ENCODE measurements at places on chromosomes 7 and 10.

GRCh38 chr10:69957886-69958555 is 94.6 kb upstream of the MACROH2A2 start:
- peak; percentile 35 for DNase-seq

DNA sequence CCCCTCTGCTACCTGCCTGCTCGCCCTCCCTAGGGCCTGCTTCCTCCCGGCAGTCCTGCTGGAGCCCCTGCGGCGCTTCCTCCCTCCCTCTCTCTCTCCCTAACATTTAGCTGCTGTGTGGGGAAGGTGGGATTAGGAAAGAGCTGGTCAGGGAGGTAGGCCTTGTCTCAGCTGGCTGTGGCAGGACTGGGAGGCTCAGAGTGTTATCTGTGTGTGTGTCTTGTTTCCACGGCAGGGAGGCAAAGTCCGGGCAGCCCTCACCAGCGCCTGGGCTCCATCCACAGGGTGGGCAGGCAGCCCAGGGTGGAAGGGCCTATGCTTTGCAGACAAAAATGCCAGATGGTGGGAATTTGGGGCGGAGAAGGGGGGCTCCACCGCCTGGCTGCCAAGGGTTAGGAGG is 105.7 kb downstream of the RPS24 start:
- DNase-seq = peak; percentile 49

- DNase-seq = no peak
These were observed 17.8 kb upstream of the CCNY start for GRCh38 chr10:35318551-35318950.

DNA sequence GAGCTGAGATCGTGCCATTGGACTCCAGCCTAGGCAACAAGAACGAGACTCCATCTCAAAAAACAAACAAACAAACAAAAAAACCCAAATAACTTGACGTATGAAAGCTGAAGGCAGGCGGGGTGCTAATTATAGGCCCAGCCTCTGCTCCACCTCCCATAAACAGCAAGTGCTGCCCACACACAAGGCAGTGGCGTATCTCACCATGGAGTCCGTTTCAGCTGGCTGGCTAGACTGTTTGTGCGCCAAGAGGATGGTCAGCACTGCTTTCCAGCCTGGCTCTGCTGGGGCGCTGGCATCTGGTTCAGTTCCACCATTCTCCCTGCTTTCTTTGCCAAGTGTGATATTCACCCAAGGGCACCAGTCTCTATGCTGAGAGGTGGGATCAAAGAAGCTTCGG is 29.1 kb downstream of the ZC3HC1 start:
- DNase-seq = no peak

DNA sequence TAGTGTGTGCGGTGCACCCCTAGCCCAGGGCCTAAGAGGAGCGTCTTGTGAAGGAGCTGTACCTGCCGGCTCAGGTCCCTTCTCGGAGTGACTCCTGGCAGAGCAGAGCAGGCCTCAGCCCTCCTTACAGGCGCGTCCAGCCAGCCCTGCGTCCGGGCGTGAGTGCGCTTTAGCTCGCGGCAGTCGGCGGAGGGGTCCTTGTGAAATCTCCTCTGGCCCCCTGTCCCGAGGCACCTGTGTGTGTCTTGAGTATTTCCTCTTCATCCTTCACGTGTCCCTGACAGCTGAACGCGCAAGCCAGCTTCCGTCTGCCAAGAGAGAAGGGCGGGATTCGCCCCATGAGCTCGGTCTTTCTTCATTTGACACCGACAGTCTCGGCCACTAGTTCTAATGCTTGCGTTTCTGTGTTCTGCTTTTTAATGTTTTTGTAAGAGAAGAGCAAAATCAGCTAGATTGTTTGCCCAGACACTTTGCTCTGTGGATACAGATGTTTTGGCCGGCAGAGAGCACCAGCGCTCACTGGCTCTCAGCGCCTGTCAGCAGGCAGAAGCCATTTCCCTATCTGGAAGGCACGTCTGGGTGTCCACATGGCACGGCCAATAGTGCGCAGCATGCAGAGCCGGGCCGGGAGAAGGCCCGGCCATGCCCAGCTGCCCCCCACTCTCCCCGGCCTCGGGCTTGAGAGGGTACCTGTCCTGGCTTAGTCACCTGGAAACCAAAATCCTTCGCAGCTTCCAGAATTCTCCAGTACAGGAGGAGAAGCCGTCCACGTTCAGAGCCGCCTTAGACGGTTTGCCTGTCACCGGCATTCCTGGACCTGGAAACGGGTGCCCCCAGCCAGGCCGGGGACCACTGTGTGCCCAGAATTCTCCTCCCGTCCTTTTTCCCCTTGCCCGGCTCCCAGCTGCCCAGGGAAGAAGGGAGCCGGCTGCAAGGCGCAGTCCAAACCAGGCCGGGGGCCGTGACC is 7.0 kb downstream of the GET4 start:
- DNase-seq = no peak

GRCh38 chr10:7487528-7487927 is 76.7 kb upstream of the SFMBT2 start:
- no peak for DNase-seq

DNA sequence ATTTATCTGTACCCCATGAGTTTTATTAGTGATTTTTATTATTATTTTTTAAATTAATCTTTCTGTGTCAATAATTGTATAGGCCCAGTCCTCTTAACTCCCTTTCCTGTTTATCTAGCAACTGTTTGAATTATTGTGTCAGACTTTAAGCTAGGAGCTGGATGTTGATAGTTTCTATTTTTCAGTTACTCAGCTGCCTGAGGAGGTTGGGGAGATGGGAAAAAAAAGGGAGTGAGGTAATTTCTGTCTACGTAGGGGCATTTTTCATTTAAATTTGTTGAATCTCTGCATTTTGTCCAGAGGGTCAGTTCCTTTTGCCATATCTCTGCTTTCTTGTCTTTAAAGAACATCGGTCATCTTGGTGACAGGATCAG is 5.0 kb upstream of the ZNF518A start:
- DNase-seq = no peak

- no peak for DNase-seq
These were observed 17.0 kb upstream of the SRGN start for GRCh38 chr10:69070951-69071350.

DNA sequence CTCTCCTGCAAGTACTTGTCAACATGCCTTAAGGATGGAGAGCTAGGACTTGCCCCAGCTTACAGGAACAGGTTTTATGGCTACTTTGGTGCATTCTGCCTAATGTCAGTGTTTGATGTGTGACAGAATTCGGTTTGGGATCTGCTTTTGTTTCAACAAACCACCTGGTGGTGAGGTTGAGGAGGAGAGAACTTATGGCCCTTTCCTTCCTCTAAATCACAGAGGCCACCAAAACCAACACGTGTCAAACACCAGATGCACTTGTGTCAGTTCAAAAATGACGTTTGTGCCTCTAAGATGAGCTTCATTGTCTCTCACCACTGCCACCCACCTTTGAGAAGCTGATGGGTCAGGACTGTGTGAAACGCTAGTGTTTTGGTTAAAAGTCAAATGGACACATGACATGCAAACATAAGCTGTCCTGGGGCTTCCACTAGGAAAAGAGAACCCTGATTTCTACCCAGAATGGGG is 83.9 kb downstream of the OSBPL3 start:
- DNase-seq = peak; percentile 56

GRCh38 chr10:103784723-103785418 is 70.5 kb downstream of the SH3PXD2A start:
- no peak for DNase-seq

DNA sequence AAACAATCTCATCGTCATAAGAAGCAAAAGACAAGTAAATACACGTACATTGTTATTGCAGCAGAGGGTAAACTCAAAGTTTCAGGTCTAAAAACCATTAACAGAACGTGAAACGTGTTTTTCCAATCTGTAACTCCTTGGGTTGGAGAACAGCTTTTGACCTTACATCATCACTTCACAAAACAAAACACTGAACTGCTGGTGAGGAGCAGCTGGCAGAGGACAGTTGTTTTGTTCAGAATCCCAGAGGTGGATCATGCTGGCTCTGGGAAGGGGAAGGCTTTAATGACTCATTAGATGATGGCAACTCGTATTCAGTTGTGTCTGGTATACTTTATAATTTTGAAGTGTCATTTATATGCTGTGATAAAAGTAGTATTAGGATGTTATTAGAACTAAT is 923.0 kb upstream of the CELF2 start:
- DNase-seq = no peak

- peak; percentile 68 for DNase-seq
These were observed 778 bp upstream of the TRIM8 start for GRCh38 chr10:102643336-102644065.

- DNase-seq = no peak
These were observed 139.0 kb downstream of the SEPTIN14 start for GRCh38 chr7:55723621-55723941.

- DNase-seq = no peak
These were observed 1165.7 kb upstream of the AUTS2 start for GRCh38 chr7:68432585-68432984.

- DNase-seq = no peak
These were observed 5.5 kb upstream of the FAM131B start for GRCh38 chr7:143367972-143368371.

- no peak for DNase-seq
These were observed 143.3 kb upstream of the NOBOX start for GRCh38 chr7:144546782-144547181.

- no peak for DNase-seq
These were observed 73.1 kb downstream of the CLEC2L start for GRCh38 chr7:139596626-139597025.

GRCh38 chr7:37942934-37943610 is 22.6 kb downstream of the EPDR1 start:
- no peak for DNase-seq

DNA sequence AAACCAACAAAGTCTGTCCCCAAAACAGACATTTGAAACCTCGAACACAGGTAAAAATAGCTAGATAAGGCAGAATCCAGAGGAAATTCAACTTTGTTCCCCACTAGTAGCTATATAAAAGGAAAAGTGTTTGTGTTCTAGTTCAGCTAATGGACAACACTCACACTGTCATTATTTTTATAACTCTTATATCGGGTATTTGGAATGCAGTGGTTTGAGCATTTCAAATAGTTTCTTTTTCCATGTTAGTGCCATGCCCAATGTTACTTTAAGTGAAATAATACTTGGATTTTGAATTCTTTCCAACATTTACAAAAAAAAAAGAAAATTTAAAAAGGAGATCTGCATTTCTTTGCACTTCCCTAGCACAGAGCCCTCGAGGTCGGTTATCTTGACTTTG is 213.6 kb downstream of the DOCK4 start:
- DNase-seq = no peak

- DNase-seq = no peak
These were observed 57.2 kb upstream of the BET1 start for GRCh38 chr7:94061326-94061725.

- DNase-seq = no peak
These were observed 271.0 kb upstream of the COBL start for GRCh38 chr7:51587604-51588003.

GRCh38 chr7:150721970-150722373 is 5.6 kb downstream of the GIMAP1 start:
- no peak for DNase-seq

DNA sequence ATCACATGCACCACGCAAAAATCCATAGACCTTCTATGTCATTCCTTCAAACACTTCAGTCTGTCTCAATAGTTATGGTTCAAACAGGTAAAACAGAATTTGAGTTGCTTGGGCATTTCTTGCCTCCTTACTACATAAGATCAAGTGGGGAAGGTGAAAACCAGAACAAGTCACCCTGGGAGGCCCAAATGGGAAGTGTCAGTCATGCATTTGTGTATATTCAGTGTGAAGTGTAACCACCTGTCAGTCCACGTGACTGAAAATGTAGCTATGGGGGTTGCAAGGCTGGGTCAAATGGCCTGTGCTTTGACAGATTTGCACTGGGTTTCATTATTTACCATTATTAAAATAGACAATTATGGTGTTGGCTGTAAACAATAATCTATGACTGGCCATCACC is 176.6 kb upstream of the VIPR2 start:
- no peak for DNase-seq

- no peak for DNase-seq
These were observed 82.7 kb upstream of the SAMD8 start for GRCh38 chr10:75028748-75029147.

- no peak for DNase-seq
These were observed 45.9 kb downstream of the HIPK2 start for GRCh38 chr7:139731802-139732470.

DNA sequence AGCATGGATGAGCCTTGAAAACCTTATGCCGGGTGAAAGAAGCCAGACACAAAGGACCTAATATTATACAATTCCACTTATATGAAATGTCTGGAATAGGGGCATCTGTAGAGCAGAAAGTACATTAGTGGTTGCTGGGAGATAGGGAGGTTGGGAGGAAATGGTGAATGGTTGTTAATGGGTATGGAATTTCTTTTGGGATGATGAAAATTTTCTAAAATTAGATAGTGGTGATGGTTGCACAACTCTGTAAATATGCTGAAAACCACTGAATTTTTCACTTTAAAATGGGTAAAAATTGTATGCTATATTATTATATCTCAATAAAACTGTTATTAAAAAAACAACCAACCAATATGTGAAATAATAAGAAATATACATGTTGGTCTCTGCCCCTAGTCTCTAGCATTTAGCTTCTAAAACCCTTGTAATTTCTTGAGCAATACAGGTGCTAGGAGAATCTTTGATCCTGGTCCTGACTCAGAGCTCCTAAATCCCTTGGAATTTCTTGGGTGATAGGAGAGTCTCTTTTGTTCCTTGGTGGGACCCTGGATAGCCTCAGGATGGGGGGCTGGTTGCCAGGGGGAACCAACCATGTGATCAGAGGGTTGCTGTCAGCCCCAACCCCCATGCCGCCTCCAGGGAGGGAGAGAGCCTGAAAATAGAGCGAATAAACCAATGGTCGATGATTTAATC is 64.0 kb downstream of the TACR2 start:
- DNase-seq = no peak

DNA sequence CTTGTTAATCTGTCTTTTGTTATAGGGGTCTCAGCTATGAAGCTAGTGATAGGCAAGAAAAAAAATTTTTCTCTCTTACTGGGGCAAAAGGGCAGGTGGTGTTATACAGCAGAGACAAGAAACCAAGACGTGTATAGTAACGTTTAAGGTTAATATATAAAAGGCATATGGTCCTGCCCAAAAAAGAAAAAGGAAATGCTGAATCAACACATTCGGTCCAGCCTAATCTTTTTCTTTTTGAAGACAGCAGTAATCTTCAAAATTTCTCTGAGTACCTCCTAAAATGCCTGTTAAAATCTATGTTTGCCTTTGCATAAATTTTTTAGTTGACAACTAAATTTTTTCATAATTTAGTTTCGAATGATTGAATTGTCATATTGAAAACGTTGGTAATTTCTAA is 54.5 kb downstream of the P4HA1 start:
- no peak for DNase-seq

DNA sequence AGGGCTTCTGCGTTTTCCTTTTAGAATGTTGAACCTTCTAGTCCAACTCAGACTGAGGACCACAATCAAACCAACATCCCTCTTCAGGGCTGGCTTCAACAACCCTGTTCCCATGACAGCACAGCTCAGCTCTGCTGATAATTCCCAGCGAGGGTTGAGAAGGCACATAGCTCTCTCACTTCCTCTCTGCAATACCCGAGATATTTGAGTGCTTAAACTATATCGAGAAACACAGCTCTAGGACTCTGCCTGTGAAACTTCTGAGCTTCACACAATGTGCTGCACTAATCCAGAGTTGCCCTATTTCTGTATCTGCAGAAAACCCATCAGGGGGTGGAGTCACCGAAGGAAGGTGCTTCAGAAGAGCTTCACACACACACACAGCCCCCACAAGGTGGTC is 1.6 kb upstream of the ADARB2 start:
- DNase-seq = no peak

- no peak for DNase-seq
These were observed 11.5 kb upstream of the UNCX start for GRCh38 chr7:1220977-1221745.

Measured in SK-N-DZ (cell line).